ENCODE measurements at places on chromosomes 5 and 9.

DNA sequence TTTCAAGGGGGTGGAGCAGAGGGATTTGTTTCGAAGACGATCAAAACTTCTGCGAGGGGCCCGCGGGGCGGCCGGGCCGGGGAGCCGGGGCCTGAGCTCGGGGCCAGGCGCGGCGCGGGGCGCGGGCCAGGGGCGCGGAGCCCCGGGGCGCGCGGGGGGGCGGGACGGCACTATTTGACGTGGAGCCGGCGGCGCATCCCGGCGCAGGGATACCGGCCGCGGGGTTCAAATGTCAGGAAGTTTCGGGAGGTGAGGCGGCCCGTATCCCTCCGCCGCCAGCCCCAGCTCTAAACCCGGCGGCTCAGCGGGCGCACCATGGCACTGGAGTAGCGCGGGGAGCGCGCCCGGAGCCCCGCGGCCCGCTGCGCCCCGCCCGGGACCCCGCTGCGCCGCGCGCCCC is at the start of gene LMX1B:
Gene LMX1B (plus strand): TSS at position 278 of the 400 bp plus-strand sequence. CDS start 522 bp downstream, outside the sequence.
- DNase-seq = peak; percentile 71

DNA sequence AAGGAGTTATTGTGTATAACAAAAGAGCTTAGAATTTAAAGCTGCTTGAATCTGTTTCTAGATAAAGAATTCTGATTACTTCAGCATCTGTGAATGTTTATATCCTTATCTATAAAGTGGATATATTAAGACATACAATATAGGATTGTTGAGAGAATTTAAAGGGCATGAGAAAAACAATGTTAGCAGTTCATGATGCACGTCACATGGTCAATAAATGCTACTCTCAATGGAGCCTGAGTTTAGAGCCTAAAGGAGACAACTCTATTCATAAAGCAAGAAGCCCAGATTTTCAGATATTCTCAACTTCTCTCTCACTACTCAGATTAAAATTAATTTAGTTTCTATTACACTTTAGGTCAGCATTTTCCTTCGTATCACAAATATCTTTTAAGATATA is 666.7 kb upstream of the CDH18 start:
- no peak for DNase-seq

GRCh38 chr5:170176916-170177315 is 55.9 kb upstream of the C5orf58 start:
- DNase-seq = no peak

DNA sequence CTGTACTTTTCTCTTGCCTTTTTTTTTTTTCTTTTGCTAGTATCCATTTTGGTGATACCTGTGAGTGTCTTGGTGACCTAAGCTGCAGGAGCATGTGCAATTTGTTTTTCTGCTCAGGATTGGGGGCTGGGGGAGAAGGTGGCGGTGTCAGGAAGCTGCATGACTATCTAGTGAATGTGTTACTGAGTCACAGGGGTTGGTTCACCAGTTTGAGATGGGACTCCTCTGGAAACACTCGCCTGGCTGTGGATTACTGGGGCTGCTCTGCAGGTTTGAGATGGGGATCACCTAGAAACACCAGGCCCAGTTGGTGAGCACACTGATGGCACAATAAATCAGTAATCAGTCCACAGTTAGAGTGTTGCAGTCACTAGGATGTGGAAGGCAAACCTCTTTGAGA is 447.9 kb downstream of the SPATA31D1 start:
- DNase-seq = no peak

- DNase-seq = peak; percentile 52
These were observed 90.9 kb upstream of the MTAP start for GRCh38 chr9:21711504-21711903.

DNA sequence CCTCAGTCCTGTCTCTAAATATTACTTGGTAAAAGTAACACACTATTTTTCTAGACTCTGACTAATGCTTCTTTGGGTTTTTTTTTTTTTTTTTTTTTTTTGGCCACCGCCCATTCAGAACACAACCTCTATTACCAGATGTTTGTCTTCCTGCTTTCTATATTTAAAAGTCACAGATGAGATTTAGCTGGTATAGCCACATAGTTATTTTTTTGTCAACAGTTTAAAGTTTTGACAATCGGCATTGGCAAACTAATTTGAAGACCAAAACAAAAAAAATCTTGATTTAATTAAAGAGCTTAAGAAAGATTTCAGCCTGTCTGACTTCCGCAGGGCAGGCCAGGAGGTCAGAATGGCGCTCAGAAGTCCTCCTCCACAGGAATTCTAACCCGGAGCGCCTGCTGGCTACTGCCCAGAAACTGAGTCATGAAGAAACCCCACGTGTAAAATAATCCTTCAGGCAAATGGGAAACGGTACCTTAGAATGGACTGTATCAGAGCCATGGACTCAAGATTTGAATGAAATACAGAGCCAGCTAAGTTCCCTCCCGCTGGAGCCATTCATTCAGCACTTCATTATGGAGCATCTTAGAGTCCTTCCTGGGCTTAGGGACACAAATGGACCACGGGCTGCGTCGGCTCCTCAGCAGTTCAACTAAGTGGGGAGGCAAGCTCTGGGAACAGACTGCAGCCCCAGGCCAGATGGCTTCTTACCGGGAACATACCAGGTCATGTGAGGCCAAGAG is 55.6 kb downstream of the PTPDC1 start:
- peak; percentile 97 for DNase-seq

GRCh38 chr9:99374793-99375192 is 152.7 kb downstream of the SEC61B start:
- no peak for DNase-seq

- peak; percentile 44 for DNase-seq
These were observed 1.8 kb downstream of the RALGDS start for GRCh38 chr9:133119103-133119845.

All from fibroblast of skin of back (primary cell).